ENCODE measurements at places on chromosomes 5 and 9. TPM values are rescaled to one million over a fixed set of nuclear protein-coding genes. Genes with fewer than 3 reads are reported as not detected.

The OR13C8 gene
- not detected for total RNA-seq

The TLX3 gene
- total RNA-seq: not detected

DNA sequence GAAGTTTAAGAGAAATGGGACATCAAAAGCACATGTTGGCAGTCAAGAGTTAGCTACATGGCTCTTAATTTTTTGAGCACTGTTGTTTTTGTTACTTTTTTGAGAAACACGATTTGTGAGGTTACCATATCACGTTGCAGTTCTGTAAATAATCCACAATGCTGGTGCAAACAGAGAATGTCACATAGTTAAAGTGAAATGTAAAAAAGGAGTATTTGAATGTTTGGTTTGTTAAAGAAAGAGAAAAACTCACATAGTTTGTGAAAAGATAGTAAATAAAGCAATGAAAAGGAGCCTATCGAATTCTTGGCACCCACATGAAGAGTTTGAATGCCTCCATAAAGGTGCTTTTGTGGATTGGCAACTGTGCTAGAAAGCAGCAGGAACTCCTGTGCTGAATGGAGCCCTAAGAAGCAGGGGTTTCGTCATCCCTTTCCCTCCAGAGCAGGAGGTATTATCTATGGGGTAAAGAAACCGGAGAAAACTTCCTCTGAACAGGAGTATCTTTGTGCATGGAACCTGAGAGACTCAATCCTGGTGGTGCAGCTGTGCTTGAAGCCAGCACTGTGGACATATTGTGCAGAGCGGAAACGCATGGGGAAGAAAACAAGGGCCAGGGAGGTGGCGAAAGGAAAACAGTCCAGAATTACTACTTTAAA is 148.5 kb upstream of the OTULINL start:
- no peaks in the 10 kb centered on the region for H3K4me1 ChIP-seq
- H3K36me3 ChIP-seq: no peaks in the 10 kb centered on the region
- no peak overlapping the region for H3K4me3 ChIP-seq

DNA sequence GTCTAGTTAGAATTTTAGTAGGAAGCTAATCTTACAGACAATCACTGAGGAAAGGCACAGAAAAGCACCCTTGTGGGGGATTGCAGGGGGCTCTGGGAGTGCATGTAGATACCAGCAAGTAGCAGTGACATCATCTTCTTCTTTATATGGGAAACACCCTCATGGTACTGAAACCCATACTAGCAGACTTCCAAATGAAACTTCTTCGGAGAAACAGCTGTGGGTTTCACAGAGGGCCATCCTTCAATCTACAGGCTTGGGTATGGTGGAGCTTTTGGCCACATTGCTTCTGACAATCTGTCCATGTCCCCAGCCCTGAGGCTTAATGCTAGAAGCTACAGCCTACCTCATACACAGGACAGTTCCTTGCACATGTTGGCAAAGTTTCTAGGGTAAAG is 165.2 kb upstream of the NFIB start:
- H3K4me1 ChIP-seq: no peaks in the 10 kb centered on the region
- no peaks in the 10 kb centered on the region for H3K27me3 ChIP-seq
- no peak for DNase-seq
- H3K27ac ChIP-seq: no peak overlapping the region
- H3K36me3 ChIP-seq: no peaks in the 10 kb centered on the region

DNA sequence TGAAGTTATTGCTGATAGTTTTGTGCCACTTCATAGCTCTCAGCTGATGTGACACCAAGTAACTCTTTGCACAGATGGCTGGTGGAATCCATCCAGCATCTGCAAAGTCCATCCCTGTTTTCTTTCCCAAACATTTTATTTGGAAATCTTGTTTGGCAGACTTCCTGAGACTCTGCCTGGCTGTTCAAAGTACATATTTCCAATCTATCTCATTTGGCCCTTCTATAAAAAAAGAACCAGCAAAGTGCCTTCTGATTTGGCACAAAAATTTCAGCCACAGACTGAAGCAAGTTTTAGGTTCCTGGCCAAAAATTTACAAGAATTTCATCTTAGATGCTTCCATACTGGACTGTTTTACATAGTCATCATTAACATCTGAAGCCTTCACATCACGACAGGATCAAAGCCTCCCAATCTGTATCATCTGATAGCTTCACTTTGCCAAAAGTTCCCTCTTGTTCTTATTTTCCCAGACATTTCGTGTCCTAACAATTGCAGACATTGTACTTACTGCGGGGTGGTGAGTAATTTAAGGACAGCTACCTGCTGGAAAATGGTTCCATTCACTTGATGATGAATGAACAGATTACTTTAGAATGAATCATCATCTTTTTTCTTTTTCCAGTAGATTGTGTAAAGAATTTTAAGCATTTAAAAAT is 377.3 kb downstream of the KIAA0825 start:
- no peak overlapping the region for H3K4me3 ChIP-seq
- DNase-seq: no peak
- H3K27me3 ChIP-seq: no peaks in the 10 kb centered on the region
- no peak overlapping the region for H3K27ac ChIP-seq
- H3K36me3 ChIP-seq: no peaks in the 10 kb centered on the region
- no peaks in the 10 kb centered on the region for H3K4me1 ChIP-seq

- no peaks in the 10 kb centered on the region for H3K27me3 ChIP-seq
- H3K4me1 ChIP-seq: no peaks in the 10 kb centered on the region
- H3K27ac ChIP-seq: no peak overlapping the region
- DNase-seq: no peak
- H3K36me3 ChIP-seq: no peaks in the 10 kb centered on the region
These were observed 6.5 kb downstream of the GAS1 start for GRCh38 chr9:86940774-86941173.

- no peaks in the 10 kb centered on the region for H3K36me3 ChIP-seq
- no peaks in the 10 kb centered on the region for H3K27me3 ChIP-seq
- no peak overlapping the region for H3K4me3 ChIP-seq
These were observed 12.9 kb upstream of the ERBIN start for GRCh38 chr5:65913519-65913918.

Data from uterus (tissue), 4 donors.